SK-MEL-5 (cell line): ENCODE measurements at places on chromosomes 1 and 21. TPM values are rescaled to one million over a fixed set of nuclear protein-coding genes. Genes with fewer than 3 reads are reported as not detected.

VASH2 gene
- total RNA-seq, result 0.69 and 2.1 TPM in 2 replicates

GRCh38 chr1:66500301-66500700, 33.7 kb upstream of the SGIP1 start:
- DNase-seq, result no peak

RIPPLY3 gene
- not detected in 2 replicates for total RNA-seq

FNDC5 gene
- total RNA-seq, result 0.42 TPM in 1 of 2 replicates, not detected in the other

ELF3 gene
- 0.13 TPM in 1 of 2 replicates, not detected in the other for total RNA-seq

DNA sequence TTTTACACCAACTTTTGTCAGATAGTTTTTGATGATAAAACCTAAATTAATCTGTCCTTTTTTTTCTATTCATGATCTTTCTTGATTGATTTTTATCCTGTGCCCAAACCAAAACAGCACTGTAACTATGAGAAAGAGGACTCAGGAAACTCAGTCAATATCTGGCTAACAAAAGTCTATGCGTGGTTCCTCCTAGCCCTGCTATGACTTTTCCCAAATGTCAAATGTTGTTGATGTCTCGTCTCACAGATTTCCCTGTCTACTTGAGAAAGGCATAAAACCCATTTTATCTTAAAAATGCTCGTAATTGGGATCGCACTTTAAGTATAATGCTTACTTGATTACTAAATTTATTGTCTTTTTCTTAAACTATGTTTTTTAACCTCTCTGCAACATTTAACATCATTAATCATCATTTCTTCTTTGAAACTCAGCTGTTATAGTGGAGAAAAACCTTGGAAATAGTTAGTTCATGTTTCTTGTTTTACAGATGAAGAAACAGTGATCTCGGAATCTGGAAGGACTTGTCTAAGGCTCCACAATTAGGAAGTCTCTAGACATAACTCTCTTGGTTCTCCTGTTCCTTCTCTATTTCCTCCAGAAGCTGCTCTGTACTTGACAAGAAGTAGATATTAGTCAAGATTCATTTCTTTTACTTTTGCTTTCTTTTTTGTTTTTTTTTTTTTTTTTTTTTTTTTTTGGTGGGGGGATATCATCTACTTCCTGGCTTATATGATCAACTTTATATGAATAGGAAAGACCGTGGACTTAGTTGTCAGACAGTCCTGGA, 26.2 kb upstream of the PTPRC start:
- no peak for DNase-seq

MYCBP gene
- total RNA-seq, result 13.3 and 18.0 TPM in 2 replicates

GRCh38 chr21:30326390-30326789, 6.3 kb upstream of the KRTAP26-1 start:
- DNase-seq, result no peak

DNA sequence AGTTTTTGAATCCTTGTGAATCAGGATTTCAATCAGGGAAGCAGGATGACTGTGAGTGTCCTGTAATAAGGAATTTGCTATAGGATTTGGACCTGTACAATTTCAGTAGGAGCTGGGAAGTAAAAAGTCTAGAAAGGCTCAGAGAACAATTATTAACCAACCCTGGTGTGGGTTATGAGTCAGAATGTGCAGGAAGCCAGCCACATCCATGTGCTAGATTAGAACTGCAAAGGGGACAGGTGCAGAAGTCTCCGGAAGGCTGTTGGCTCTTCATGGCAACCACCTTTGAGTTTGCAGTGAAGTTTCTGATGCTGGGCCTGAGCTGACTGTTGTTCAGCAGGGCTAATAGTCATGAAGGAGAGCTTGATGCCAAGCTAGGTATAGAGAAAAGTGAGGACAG, 70.7 kb downstream of the SPATA46 start:
- no peak for DNase-seq

CD46 gene
- 60.1 and 60.4 TPM in 2 replicates for total RNA-seq

GRCh38 chr1:200150721-200151120, 123.2 kb downstream of the NR5A2 start:
- peak; percentile 82 for DNase-seq

DNA sequence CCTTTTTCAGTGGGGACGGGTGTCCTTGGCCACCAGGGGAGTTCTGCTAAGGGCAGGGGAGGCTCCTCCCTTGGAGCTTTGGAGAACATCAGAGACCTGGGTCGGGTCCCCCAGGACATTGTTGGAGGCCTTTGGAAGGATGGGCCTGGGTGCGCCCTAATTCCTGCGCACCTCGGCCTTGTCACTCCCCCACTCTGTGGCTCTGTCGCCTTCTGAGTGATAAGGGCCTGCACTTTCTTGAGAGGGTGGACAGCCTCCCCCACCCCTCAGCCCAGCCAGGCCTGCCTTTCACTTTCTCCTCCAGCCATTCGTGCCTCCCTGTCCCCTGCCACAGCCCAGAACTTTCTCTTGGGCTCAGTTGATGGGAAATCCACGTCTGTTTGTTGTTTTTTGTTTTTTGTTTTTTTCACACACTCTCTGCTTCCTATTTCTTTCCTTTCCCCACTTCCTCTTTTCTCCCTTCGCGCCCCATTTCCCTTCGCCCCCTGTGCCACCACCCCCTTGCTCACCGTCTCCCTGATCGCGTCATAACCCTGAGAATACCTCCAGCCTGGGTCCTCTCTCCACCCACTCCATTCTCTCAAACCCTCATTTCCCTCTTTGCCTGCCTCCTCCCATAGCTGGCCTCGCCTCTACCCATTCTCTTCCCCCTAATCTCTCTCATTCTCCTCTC, 85.6 kb downstream of the PAX7 start:
- no peak for DNase-seq

IL19 gene
- total RNA-seq, result 0.26 TPM in 1 of 2 replicates, not detected in the other

DNA sequence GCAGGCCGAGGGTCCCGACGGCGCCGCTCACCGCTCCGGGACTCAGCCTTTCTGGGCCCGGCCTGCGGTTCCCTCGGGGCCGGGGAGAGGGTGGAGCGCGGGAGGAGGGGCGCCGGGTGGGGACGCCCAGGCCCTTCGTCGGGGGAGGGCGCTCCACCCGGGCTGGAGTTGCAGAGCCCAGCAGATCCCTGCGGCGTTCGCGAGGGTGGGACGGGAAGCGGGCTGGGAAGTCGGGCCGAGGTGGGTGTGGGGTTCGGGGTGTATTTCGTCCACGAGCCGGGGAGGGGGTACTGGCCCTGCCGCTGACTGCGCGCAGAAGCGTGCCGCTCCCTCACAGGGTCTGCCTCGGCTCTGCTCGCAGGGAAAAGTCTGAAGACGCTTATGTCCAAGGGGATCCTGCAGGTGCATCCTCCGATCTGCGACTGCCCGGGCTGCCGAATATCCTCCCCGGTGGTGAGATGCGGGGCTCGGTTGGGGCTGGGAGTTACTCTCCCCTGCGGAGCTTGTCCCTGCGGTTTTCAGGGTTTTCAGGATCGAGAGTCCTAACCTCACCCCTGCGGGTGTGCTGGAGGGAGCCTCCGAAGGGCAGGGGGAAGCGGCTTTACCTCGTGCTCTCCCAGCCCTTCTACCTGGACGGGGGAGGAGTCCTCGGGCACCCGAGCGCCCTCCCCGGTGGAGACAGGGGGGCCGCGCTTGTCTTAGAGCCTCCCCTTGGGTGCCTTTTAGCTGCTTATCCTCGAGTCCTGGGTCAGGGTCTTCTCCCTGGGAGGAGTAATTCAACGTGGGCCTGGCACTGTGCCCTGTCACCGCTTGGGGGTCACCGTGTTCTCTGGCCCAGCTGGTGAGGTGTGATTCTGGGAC, 2.1 kb downstream of the SAMD11 start:
- no peak for DNase-seq

- no peak for DNase-seq
These were observed 651.9 kb downstream of the MRPL39 start for GRCh38 chr21:24955275-24955961.

GRCh38 chr1:6026095-6026809, 19.4 kb upstream of the KCNAB2 start:
- DNase-seq, result peak; percentile 93

- no peak for DNase-seq
These were observed 5.6 kb upstream of the SLC2A5 start for GRCh38 chr1:9075022-9075421.

DNA sequence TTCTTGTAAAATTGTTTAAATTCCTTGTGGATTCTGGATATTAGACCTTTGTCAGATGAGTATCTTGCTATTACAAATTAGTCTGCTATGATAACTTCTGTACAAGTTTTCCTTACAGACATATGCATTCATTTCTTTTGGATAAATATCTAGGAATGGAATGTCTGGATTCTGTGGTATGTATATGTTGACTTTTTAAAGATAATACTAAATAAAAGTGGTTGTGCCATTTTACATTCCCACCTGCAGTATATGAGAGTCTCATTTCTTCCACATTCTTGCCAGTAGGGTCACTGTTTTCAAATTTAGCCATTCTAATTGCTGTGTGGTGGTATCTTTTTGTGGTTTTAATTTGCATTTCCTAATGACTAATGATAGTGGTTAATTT, 53.9 kb downstream of the SYDE2 start:
- DNase-seq, result peak; percentile 5

ICOSLG gene
- 0.05 and 0.29 TPM in 2 replicates for total RNA-seq

- DNase-seq, result no peak
These were observed 27.8 kb upstream of the MPC2 start for GRCh38 chr1:167964646-167965045.

DNA sequence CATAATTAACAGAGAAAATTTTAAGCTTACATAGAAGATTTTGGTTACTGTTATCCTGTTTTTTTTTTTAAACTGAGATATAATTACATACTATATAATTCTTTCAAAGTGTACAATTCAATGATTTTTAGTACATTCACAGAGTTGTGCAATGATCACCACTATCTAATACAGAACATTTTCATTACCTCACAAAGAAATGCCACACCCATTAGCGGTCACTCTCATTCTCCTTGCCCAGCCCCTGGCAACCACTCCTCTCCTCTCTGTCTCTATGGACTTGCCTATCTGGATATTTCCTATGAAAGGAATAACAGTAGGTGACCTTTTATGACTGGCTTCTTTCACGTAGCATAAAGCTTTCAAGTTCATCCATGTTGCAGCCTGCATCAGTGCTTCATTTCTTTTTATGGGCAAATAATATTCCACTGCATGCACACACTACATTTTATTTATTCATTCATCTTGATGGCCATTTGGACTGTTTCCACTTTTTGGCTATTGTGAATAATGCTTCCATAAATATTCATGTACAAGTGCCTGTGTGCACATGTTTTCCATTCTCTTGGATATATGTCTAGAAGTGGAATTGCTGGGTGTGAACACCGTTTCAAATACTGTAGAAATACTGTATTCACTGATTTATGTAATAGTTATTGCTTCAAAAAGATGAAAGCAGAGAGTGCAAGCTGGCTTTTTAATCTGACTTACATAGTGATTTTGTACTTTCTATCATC, 26.5 kb downstream of the TAF5L start:
- no peak for DNase-seq

FRRS1 gene
- 7.6 and 8.9 TPM in 2 replicates for total RNA-seq

MYOC gene
- total RNA-seq, result not detected in 2 replicates

GRCh38 chr1:153293851-153294250, 18.9 kb downstream of the PGLYRP3 start:
- DNase-seq, result no peak

DNA sequence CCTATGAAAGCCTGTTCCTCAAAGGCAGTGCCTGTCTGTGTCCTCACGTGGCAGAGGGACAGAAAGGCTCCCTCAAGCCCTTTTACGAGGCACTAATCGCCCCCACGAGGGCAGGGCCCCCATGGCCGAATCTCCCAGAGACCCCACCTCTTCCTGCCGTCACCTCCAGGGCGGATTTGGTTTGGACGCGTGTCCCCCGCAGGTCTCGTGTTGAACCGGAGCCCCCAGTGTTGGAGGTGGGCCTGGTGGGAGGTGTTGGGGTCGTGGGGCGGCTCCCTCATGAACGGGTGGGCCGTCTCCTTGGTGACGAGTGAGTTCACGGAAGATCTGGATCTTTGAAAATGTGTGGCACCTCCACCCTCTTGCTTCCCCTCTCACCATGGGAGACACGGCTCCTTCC, 27.6 kb downstream of the CFAP74 start:
- no peak for DNase-seq

SGIP1 gene
- total RNA-seq, result 0.16 and 0.37 TPM in 2 replicates

KIF26B gene
- 1.4 and 1.5 TPM in 2 replicates for total RNA-seq

DNA sequence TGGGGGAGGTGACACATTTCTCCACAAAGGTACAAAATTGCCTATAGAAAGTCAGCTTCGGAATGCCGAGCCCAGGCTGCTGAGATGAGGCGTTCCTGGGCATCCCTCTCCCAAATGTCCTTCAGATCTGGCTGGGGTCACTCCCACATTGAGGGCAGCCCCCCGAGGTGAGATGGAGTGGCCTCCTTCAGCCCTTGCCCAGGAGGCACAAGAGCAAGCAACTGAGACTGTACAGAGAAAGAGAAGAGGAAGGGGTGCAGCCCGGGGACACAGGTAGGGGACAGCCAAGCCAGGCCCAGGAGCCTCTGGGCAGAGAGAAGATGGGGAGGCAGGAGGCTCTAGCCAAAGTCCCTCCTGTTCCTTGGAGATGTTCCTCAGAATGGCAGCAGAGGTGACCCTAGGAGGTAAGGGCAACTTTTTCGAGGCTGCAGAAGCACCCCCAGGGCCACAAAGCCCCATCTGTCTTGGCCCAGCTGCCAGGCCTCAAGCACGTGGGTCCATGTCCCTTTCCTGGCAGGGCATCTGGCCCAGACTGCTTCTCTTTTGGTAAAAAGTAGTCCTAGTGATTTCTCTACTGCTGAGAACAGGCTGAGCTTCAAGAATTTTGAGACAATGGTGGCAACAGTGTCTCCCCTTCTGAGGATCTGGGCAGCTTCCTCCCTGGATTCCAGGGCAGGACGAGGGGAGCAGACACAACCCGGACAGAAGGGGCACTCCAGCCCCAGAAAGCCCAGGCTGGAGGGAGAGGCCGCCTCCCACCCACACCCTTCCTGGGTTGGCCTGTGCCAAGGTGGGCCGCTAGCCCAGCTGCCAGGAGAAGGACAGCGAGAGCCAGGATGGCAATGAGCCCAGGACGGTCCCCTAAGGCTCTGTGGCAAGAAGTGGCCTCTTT, 68.0 kb downstream of the LRRN2 start:
- no peak for DNase-seq

DNA sequence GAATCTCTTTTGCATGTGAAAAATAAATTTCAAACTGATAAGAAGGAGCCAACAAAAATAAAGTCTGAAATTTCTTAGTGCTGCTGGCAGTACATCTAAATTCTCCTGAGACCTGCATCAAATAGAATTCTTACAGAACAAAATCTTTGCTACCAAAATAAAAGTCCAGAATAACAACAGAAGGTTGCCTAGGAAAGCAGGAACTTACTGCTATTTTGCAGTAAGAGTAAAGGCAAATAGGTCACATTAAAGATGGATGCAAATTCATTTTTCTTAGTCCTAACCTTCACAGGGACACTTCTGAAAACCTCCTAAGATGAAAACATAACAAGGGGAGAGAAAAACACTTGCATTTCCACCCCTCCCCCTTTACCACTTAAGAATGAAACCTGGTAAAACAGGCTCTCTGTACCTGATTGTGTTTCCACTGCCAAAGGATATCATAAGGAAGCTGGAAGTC, 59.0 kb downstream of the RUSC1 start:
- peak; percentile 33 for DNase-seq

- no peak for DNase-seq
These were observed 347.4 kb downstream of the KCNH1 start for GRCh38 chr1:210786546-210786945.
